Stimulated activated CD4-positive, alpha-beta T cell treated with anti-CD3 and anti-CD28 coated beads, Interleukin-2, amount 100 ng/mL, for 24 hours (primary cell): ENCODE measurements at places on chromosomes 4 and X.

DNA sequence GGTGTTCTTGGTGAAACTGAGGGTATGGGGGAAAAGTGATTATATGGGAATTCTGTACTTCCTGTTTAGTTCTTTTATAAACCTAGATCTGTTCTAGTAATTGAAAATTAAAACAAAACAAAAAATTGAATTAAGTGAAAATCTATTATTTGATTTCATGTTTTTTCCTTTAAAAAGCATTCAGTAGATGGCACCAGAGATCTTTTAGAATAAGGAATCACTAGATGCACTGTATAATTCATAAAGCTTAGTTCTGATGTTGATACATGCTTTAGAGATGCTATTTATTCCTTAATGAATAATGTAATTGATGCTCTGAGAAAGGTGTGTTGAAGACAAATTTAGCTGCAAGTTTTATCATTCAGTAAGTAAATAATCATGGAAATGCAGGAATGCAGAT, 87.3 kb downstream of the LCORL start:
- DNase-seq = no peak

- no peak for DNase-seq
These were observed 4.9 kb downstream of the LYAR start for GRCh38 chr4:4284827-4285618.

DNA sequence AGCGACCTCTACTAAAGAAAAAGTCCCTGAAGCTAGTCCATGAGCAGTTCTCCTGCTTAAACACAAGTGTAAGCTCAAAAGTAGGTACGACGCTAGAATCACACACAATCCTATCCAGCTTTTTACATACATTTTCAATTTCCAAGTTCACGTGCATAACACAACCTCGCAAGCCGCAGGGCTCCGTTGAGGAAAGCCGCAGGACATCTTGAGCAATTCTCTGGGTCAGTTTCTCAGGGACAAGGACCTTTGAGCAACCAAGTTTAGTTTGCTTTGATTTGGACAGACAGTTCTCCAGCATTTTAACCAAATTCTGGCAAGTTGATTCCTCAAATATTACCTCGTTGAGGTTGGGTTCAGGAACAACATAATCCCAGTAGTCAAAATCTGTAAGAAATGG, 2.5 kb downstream of the DDIT4L start:
- DNase-seq = no peak

DNA sequence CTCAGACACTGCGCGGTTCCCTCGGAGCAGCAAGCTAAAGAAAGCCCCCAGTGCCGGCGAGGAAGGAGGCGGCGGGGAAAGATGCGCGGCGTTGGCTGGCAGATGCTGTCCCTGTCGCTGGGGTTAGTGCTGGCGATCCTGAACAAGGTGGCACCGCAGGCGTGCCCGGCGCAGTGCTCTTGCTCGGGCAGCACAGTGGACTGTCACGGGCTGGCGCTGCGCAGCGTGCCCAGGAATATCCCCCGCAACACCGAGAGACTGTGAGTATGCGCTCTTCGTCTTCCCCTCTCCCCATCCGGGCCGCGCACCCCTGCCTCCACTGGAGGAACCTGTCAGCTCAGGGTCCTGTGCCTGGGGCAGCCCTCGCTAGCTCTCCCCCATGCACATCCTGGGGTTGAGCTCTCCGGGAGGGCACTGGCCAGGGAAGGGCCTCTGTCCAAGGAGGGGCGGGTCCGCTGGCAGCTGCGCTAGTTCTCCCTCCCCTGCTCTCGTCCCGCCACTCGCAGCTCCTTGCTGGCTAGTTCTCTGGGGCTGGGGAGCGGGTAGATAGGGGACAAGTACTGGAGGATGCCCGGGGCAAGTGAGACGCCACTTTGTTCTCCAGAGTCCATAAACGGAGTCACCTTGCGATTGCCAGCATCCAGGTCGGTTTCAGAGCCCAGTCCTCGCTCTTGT, 2.2 kb downstream of the SLIT2 start:
- peak; percentile 1 for DNase-seq

DNA sequence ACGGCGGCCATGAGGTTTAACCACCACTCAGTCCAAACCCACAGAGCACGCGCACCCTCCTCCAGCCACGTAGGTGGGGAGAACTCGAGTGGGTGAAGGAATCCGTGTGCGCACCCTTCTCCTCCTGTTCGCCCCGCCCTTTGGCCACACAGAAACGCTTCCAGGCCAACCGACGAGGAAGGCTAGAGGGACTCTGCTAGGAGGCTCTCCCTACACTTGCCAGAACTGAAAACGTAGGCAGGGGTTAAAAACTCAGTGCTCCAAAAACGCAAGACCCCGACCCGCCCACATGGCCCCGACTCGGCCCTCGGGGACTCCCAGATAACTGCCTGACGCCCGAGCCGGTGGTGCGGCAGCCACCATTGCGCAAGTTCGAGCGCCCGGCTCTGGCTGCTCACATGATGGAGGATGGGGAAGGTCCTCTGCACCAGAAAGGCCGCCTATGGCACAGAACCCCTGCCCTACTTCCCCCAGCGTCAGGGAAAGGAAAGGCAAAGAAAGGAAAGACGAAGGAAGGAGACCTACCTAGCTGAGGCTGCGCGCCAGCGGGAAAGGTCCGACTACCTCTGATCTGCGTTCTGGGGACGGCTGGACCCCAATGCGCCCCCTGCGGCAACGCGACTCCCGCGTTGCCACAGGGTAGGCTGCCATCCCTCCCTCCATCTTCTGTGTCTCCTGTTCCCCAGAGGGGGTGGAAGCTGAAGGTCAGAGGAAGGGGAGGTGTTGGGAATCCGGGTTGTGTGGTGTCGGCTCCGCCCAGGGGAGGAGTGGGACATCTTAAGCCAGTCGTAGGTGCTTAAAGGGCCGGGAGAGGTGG, 201.9 kb upstream of the AGTR2 start:
- no peak for DNase-seq

- DNase-seq = no peak
These were observed 327.1 kb downstream of the PAPSS1 start for GRCh38 chr4:107392951-107393350.

DNA sequence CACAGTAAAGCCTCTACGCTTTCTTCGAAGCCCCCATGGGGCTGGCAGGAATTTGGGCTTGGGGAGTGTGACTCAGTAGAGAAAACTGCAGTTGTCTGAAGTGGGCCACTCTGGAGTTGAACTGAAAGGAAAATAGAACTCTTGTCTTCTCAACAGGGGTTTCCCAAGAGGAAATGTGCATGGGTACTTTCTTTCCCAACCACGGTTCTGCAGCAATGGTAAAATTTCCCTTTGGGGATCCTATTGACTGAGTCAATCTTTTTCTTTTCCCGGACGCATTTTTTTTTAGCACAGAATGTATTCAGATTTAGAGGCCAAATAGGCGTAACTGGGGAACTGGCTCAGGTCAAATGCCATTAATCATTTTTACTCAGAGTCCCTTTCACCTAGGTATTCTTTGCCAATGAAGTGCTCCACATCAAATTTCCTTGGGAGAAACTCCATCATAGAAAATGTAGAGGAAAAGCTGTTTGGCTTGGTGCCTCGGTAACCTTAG, 269.3 kb downstream of the STIM2 start:
- DNase-seq = no peak

DNA sequence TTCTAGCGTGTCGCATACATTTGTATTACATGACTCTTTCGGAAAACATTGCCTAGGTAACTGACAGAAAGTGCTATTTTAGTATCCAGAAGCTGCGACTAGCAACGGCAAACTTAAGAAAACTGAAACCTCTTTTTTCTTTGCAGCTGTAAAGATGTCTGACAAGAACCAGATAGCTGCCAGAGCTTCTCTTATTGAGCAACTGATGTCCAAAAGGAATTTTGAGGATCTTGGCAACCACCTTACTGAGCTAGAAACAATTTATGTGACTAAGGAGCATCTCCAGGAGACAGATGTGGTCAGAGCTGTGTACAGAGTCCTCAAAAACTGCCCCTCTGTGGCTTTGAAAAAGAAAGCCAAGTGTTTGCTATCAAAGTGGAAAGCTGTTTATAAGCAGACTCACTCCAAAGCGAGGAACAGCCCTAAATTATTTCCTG, 9.4 kb downstream of the TCEANC start:
- DNase-seq = no peak

GRCh38 chr4:3851881-3852280, 85.7 kb downstream of the ADRA2C start:
- DNase-seq = no peak

DNA sequence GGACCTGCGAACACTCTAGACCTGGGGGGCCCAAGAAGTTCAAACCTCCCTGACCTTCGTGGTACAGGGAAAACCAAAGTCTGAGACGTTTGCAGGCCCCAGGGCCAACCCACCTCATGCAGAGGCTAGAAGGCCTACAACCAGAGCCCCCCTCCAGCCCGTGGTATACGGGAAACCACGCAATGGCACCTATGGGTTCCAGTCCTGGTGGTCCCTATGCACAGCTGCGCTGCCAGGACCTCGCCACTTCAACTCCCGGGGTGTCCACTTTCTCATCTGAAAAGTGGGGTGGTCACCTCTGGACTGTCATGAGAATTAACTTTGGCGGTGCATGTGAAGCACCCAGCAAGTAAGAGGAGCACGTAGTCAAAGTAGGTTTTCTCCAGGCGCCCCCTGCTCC, 8.4 kb upstream of the MSX1 start:
- no peak for DNase-seq

DNA sequence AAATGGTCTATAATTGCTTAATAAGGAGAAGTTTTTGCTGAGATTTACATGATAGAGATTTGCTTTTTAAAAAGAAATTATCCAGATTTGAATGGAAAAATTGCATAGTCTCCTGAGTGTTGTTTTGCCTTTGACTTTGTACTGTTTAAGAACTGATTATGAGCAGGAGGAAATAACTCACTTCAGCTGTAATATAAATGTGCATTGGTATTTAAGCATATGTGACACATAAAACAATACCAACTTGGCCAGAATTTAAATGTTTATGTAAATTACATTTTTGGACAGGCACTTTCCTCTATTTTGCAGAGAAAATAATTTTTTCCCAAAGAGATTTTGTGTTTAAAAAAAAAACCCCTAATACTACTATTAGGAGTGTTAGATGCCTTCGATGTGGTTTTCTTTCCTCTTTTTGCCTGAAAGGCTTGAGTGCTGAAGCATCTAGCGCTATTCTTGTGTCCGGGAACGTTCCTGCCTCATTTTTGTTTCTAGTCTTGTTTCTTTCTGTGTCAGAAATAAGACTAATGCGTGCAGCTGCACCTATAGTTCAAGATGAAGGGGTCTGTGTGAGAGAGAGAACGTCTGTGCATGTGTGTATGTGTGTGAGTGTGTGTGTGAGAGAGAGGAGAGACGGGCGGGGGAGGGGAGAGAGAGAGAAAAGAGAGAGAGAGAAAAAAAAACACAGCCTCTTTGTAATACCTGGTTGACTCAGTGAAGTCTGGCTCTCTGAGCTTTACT, 60.8 kb downstream of the TBL1X start:
- peak; percentile 19 for DNase-seq

GRCh38 chr4:47776353-47776752, 61.5 kb downstream of the CORIN start:
- DNase-seq = no peak

- DNase-seq = no peak
These were observed 98.4 kb downstream of the TLL1 start for GRCh38 chr4:165971446-165971845.

- DNase-seq = no peak
These were observed 14.2 kb upstream of the IL9R start for GRCh38 chrX:155983326-155983725.
